ENCODE measurements at places on chromosomes 2 and 18. TPM values are rescaled to one million over a fixed set of nuclear protein-coding genes. Genes with fewer than 3 reads are reported as not detected.

DNA sequence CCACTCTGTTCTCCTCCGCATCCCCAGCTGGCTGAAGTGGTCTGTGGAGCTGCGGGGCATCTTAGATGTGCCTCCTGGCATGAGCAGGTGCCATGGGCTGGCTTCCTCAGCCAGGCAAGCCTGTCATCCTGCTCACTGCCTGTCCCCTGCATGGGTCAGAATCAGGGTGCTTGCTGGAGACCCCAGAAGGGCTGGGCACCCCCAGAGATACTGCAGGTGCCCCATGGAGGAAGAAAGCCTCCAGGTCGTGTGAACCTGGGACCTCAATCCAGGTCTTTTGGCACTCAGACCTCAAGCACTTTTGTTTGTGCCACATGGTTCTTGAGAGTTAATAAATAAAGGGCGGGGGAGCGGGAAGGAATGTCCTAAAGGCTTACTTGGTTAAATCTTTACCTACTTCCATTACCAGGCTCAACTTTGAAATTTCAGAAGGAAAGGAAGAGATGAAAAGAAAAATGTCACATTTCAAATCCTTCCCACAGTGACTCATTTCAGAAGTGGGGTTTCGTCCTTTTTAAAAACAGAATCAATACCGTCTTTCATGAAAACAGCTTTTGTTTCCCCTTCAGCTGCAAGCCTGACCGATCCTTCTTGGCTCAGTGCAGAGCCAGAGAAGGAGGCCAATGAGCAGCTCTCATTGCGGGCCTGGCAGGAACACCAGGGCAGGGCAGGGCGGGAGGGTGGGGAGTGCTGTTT, 69.9 kb downstream of the RHOB start:
- no peak for DNase-seq

GRCh38 chr18:64982414-64983055, 768.3 kb upstream of the CDH7 start:
- DNase-seq, result no peak

- DNase-seq, result no peak
Measured at GRCh38 chr2:130756874-130757668, 1.7 kb downstream of the AMER3 start.

DNA sequence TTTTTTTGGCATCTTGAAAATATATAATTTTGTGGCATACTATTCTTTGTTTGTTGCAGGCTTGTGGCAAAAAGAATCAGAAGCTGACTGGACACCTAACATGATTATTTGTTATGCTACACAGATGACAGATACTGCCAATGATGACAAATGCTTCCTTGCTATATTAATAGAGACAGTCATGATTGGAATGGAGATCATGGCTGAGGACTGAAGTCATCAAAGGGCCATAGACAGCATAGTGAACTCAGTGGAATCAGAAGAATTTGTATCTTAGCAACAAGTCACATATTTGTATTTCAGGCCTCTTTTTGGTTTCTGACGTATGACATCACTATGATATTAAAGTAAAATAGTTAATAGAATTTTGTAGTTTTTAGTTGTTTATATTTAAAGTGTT, 1003.8 kb upstream of the DDX18 start:
- no peak for DNase-seq

DNA sequence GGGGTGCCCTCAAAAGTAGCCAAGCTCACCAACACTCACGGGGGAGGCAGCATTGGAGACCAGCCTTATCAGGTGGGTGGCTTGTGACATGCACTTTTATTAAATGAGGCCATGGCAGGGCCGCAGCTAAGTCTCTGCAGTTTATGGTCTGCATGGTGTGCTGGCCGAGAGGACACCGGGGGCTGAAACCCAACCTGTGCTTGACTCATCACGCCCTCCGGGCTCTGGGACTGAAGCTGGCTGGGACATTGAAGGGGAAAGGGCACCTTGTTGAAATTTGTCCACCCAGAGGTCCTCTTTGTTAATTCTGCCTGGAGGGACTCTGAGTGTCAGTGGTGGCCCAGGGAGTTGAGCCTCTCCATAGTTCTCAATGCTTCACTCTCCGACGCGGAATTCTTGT, 17.7 kb upstream of the NTSR2 start:
- no peak for DNase-seq

SMAD7 gene
- total RNA-seq, result 127 TPM

STPG4 gene
- not detected for total RNA-seq

FANCL gene
- total RNA-seq, result 6.8 TPM

CPO gene
- total RNA-seq, result not detected

ADD2 gene
- total RNA-seq, result 0.16 TPM

TBC1D8 gene
- total RNA-seq, result 5.1 TPM
